ENCODE measurements at places on chromosomes 16 and 17.
A peak's percentile ranks its signal among the peaks of the same experiment; 100 is the strongest.

DNA sequence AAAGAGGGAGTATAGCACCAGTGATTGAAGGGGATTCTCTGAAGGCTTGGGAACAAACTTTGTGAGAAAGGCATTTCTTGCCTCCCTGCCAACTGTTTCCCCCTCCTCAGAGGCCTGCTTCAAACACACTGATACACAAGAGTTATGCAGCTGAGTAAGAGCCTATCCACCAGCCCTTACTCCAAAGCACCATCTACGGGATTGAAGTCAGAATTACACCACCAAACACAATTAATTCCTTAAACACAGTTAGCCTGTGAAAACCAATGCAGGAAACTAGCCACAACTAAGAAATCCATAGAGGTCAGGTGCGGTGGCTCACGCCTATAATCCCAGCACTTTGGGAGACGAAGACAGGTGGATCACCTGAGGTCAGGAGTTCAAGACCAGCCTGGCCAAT lies 138.3 kb downstream of the SHCBP1 start:
- DNase-seq, result no peak

DNA sequence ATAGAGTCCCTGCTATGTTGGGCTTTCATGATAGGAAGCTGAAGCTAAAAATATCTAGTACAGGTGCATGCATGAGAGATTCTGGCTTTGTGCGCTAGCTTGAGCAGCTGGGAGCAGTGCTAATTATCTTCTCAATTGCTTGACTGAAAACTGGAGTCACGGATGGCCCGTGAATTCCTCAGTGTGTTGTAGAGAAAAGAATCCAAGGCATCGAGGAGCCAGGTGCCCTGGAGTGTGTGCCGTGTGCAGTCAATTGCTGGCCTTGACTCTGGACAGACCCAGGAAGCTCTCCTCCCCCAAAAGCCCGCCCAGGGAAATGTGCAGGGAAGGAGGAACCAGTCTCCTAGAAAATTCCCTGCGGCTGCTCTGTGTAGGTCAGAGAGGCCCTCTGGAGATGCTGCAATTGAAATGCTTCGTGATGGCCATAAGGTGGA lies 14.2 kb downstream of the LGALS3BP start:
- no peak for DNase-seq

DNA sequence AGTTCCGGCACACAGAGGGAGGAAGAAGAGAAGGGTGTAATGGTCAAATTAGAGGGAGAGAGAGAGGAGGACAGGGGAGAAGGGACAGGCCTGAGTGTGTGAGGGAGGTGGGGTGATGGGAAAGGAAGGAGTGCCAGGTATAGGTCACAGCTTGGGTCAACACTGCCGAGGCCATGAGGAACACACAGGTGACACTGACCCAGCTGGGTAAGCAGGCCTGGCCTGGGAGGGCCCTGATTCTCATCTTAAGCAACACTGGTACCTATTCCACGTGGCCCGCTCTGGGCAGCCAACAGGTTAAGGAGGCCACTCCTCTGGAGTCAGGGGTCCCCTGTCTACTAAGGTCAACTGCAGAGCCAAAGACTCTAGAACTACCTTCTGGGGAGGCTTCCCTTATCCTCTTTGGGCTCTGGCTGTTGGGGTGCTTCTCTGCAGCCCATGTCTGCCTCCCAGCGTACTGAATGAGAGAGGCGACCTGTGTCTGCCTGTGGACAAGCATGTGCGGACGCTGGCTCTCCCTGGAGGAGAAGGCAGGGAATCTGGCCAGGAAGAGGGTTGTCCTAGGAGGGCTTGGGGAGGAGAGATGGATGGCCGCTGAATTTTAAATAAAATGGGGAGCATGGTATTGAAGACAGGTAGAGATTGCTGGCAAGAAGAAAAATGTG lies 57.6 kb downstream of the RGS9 start:
- no peak for DNase-seq

DNA sequence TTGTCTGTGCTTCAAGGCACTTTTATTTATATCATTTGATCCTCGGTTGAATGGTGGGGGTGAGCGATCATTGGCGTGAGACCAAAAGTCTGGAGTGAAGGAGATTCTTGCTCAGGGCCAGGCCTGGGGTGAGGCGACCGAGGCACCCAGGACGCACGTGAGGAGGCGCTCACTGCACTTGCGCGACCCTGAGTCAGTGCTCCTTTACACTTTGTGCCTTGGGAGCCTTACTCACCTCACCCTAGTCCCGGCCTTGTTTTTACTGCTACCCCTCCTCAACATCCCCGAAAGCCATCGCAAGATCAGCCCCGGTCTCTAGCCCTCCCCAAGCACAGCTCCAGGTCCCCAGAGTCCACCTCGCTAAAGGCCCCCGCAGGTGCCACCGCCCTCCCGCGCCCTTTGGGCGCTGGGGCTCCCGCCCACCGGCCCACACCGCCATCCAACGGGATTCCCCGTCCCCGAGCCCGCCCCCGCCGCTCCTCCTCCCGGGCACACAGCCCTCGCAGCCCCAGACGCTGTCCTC lies 496 bp downstream of the EZH1 start:
- DNase-seq, result peak; percentile 51

DNA sequence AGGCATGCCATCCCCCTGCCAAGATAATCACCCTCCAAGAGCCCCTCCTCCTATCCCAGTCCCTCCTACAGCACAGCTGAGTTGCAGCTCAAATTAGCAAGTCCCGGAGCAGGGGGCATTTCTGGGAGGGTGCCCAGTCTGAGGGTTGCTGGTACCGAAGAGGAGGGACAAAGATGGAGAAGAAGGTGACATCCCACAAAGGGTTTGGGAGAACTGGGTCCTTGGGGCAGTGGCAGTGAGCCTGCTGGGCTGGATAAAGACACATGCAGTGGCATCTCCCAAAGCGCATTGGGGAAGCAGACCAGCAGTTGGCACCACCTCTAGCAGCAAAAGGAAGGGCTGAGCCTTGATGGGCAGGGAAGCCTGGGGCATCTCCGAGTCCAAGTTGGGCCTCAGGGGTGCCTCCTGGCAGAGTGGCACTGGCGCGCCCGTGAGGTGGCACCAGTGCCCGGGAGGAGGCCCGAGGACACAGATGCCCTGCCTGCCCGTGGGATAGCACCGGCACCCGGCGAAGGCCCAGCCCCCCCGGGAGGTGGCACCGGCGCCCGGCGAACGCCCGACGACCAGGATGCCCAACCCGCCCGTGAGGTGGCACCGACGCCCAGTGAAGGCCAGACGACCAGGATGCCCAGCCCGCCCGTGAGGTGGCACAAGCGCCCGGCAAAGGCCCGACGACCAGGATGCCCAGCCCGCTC lies 622 bp downstream of the TOM1L2 start:
- no peak for DNase-seq

GRCh38 chr16:73202161-73202729 lies 154.3 kb upstream of the ZFHX3 start:
- no peak for DNase-seq

GRCh38 chr16:10296956-10297340 lies 88.9 kb upstream of the ATF7IP2 start:
- DNase-seq, result no peak

DNA sequence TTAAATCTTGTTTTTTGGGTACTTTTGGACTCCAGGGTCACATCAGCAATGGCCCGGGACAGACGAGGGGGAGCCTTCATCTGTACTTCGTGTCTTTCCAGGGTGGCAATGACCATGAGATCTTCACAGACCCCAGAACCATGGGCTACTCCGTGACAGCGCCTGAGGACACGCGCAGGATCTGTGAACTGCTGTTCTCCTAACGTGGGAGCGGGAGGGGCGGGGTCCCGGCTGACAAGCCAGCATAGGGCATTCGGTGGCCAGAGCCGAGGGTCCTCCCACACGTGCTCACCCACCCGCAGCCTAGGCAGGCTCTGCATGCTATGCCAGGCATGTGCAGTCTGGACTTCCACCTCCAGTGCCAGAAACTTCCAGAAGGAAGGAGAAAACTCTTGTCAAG lies 21.2 kb downstream of the CARHSP1 start:
- DNase-seq, result no peak

- DNase-seq, result no peak
Measured at GRCh38 chr17:27336184-27336583, 42.3 kb downstream of the WSB1 start.

GRCh38 chr17:35022536-35023063 lies 40.9 kb downstream of the RFFL start:
- DNase-seq, result peak; percentile 61

- peak; percentile 6 for DNase-seq
Measured at GRCh38 chr17:67995570-67996263, 552 bp downstream of the C17orf58 start.

- no peak for DNase-seq
Measured at GRCh38 chr16:3701531-3701930, 15.8 kb downstream of the TRAP1 start.

DNA sequence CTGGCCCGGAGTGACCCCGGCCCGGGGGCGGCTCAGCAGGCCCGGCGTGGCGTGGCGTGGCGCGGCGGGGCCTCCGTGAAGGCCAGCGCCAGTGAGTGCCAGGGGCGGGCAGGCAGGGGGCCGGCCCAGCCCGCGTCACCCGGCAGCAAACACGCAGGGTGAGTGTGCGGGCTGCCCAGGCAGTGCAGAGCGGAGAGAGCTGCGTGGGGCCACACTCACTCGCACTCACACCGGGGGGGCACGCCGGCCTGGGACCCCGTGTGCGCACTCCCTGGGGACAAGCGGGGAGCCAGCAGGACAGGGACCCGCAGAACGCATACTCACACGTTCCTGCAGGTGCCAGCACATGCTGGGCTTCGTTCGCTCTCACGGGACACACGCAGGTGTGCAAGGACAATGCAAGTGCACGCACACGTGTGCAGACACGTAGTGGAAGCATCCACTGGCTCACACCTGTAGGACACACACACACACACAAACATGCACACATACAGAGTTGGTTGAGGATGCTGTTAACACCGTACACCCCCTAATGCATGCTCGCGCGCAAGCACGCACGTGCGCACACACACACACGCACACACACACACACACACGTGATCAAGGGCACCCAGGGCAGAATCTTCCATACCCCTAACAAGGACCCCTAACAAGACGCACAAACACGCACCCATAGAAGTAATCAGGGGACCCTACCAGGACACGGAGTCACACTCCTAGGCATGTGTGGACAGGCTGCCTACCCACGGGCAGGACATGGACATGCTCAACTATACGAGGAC lies 7.7 kb downstream of the USP6 start:
- DNase-seq, result no peak

DNA sequence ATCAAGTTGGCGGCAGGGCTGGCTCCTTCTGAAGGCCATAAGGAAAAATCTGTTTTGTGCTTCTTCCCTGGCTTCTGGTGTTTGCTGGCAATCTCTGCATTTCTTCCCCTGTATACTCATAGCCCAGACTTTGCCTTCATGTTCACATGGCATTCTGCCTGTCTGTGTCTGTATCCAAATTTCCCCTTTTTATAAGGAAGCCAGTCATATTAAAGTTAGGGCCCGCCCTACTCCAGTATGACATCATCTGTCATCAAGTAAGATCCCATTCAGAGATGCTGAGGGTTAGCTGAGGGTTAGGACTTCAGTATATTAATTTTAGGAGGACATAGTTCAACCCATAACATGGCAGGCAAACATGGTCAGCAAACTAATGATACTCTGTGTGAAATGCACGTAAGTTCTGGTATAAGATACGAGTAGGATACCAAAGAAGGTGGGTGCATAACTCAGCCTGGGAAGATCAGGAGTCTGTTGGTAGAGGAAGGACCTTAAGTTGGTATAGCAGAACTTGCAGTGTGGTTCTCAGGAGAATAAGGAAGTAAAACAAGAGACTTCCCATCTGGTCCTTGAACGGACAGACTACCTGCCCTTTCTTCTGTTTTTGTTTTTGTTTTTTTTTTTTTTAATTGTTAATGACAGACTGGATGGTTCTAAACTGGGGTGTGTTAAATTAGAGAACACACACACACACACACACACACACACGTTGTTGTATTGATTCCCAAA lies 13.9 kb downstream of the MAP2K6 start:
- no peak for DNase-seq

GRCh38 chr16:5066511-5066910 lies 755 bp upstream of the C16orf89 start:
- no peak for DNase-seq

DNA sequence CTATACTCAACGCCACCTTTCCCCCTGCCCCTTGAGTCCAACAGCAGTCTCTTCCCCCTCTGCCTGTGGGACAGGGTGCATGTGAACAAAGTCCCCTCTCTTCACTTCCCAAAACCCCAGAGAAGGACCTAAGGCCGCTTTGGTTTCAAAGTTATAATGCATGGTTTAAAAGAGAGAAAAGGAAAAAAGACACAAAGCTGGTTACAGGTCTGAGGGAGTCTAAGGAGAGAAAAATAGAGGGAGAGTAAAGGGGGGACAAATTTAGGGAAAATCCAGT lies 1.1 kb upstream of the GABARAP start:
- no peak for DNase-seq

DNA sequence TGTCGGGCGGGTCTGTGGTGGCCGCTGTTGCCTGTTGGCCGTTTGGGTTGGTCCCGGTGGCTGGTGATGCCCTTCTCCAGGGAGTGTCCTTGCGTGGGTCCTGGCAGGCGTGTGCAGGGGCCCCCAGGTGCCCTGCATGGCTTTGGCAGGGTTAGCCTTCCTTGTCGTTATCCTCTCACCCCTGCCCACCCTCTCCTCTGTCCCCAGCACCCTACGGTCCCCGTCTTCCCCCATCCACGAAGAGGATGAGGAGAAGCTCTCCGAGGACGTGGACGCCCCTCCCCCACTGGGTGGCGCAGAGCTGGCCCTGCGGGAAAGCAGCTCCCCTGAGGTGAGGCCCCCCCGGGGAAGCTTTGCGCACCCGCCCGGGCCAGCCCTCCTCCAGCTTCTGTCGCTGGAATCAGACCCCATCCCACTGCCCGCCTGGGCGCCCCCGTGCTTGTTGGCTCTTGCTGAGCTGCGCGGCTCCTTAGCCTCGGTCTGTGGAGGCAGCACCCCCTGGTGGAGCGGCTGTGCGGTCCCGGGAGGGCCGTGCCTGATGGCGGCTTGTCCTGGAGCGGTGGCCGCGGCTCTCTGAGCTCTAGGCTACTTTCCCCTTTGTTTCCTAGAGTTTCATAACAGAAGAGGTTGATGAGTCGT lies 10.6 kb upstream of the NUDT16L1 start:
- no peak for DNase-seq

- no peak for DNase-seq
Measured at GRCh38 chr17:36934144-36934691, 3.1 kb upstream of the LHX1 start.

- DNase-seq, result no peak
Measured at GRCh38 chr16:58249388-58249779, 45.4 kb downstream of the PRSS54 start.

DNA sequence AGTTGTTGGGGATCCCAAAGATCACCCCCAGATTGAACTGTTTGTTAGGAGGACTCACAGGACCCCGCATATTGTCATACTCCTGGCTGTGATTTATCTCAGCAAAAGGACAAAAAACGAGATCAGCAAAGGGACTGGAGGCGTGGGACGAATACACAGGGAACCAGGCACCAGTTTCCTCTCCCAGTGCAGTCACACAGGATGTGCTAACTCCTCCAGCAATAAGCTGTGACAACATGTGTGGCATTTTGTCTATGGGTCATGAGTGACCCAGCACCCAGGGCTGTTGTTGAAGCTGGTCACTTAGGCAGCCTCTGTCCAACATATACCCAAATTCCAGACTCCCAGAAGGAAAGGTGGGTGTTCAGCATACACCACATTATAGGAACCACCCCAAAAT lies 60.9 kb downstream of the CPPED1 start:
- no peak for DNase-seq

GRCh38 chr16:28204622-28205021 lies 7.1 kb downstream of the XPO6 start:
- no peak for DNase-seq

- no peak for DNase-seq
Measured at GRCh38 chr16:81477697-81478693, 33.4 kb downstream of the CMIP start.

- DNase-seq, result no peak
Measured at GRCh38 chr17:2701161-2701995, 10.2 kb downstream of the CLUH start.
